ENCODE measurements at places on chromosomes 7 and 10.

DNA sequence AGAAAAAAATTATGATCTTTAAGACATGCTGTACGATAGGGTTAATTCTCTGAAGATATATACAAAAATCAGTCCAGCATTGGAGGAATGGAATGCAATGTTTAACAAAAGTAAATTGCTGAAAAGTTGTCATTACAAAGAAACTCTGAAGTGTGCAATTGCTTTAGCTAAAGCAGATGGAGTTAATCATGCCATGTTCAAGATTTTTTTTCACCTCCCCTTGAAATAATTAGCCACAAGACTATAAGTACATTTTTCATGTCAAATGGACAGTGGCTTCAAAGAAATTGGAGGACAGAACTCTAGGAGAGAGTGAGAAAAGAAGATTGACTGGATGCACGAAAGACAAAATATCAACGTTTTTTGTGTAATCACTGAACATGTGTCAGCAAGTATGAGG, 63.1 kb upstream of the MEOX2 start:
- DNase-seq, result no peak

GRCh38 chr7:94228678-94229077, 166.0 kb upstream of the COL1A2 start:
- DNase-seq, result no peak

DNA sequence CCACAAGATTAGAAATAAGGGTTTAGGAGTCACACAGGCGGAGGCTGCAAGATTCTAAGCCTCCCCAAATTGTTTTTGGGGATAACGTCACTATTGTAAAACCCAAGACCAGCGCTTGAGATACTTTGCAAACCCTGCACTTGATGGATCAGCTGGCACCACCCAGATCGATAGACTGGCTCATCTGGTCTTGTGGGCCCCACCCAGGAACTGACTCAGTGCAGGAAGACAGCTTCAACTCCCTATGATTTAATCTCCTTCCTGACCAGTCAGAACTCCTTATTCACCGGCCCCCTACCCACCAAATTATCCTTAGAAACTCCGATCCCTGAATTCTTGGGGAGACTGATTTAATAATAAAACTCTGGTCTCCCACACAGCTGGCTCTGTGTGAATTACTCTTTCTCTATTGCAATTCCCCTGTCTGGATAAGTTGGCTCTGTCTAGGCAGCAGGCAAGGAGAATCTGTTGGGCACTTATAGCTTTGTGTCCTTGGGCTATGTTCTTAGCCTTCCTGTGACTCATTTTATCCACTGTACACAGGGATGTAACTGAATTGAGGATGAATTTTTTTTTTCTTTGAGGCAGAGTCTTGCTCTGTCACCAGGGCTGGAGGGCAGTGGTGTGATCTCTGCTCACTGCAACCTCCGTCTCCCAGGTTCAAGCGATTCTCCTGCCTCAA, 64.4 kb upstream of the CARD11 start:
- DNase-seq, result no peak

DNA sequence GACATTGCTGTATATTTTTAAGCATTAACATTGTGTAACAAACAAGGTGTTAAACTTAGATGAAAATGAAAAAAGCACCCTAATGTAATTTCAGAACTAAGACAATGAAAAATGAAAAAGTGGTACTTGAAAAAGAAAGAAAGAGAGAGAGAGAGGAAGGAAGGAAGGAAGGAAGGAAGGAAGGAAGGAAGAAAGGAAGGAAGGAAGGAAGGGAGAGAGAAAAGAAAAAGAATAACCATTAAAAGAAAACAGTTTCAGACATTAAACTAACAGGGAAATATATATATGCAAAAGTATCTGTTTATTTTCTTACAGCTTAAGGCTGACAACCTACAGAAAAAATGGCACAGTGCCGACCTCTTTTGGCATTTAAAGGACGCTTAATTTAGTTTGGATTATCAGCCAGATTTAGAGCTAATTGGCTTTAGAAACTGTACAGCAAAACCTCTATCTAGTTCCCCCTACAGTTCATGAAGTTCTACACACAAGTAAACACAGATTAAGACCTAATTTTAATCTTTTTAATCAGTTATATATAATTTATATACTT, 13.8 kb downstream of the MTERF1 start:
- no peak for DNase-seq

DNA sequence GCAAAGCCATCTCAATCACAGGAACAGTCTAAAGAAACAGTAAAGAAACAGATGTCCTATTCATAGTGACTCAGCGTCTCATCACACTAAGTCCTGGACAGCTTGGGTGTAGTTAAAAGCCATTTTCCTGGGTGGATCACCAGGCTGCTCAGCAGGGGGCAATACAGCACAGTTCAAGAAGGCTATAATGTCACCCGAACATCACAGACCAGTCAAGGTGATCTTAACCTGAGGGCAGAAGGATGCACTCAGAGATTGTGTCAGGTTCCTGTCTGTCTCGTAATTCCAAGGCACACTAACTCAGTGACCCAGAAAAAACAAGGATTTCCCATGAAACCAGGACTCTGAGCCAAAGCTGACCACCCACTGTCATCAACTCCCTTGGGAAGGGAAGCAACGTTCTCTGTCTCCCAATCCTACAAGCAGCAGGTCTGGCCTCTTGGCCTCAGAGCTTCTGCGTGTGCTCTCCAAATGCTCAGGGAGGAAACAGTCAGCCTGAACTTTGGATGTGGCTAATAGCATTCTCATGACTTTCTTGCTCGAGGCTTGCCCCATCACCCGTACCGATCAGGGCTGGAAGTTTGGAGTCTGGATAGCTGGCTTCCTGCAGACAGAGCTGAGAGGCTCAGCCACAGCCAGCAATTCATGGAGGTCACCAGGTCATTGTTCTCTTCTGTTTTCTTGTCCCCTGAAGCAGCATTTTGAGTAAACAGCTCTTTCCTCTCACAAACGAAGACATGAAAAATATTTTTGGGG, 90.4 kb upstream of the FAM171A1 start:
- DNase-seq, result no peak

- DNase-seq, result no peak
Measured at GRCh38 chr10:94219829-94220228, 142.9 kb downstream of the NOC3L start.

- no peak for DNase-seq
Measured at GRCh38 chr7:3953133-3953532, 652.1 kb downstream of the SDK1 start.

DNA sequence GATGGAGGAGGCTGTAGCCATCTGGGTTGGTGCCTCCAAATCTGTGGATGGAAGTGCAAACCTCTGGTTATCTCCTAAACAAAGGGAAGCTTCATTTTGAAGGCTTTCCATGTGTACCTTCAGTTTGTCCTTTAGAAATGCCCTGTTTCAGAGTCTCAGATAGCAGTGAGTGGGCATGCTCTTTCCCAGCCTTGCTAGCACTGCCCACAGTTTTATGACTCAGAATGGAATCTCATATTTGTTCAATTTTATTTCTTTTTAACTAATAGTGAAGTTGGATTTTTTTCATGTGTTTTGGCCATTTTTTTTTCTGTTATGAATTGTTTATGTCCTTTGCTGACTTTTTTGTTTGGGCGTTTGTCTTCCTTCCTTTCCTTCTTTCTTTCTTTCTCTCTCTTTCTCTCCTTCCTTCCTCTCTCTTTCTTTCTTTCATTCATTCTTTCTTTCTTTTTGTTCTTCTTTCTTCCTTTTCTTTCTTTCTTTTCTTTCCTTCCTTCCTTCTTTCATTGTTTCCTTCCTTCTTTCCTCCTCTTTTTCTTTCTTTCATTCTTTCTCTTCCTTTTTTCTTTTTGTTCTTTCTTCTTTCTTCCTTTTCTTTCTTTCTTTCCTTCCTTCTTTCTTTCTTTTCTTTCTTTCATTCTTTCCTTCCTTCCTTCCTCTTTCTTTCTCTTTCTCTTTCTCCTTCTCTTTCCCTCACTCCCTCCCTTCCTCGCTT, 25.6 kb downstream of the PRF1 start:
- no peak for DNase-seq

- no peak for DNase-seq
Measured at GRCh38 chr7:66627151-66627681, 1.5 kb upstream of the KCTD7 start.

DNA sequence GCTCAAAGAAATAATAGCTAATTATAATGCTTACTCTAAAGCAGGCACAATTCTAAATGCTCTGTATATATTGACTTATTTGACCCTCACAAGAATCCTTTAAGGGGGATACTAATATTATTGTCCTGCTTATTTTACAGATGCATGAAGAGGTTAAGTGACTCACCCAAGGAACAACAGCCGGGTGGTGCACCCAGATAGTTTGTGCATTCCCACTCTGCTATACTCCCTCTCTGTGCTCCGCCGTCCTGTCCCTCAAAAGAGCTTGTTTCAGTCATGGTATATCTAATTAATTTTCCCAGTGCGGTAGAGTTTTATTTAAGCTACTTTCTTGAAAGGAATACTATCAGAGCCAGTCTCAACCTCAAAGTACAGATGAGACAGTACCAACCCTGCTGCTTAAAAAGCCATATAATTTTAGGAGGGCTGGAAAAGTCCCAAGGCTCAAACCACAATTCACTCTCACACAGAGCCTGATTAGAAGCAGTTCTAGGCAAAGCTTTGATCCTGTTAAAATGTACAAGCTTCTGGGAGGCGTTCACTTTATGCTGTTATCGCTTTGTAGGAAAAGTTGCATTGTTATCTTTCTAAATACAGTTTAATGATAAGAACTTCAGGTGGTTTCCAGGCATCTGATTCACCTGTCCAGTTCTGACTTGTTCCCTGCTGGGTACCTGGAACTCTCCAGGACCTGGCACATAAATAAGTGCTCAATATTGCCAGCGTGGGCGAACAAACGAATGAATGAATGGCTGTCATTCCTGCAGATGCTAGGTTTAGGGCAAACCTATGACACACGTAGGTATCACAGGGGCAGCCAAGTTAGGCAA, 261.5 kb upstream of the KLF14 start:
- DNase-seq, result no peak

- DNase-seq, result no peak
Measured at GRCh38 chr10:84613336-84614021, 285.1 kb downstream of the CCSER2 start.

- no peak for DNase-seq
Measured at GRCh38 chr10:86071758-86072157, 294.8 kb downstream of the GRID1 start.

DNA sequence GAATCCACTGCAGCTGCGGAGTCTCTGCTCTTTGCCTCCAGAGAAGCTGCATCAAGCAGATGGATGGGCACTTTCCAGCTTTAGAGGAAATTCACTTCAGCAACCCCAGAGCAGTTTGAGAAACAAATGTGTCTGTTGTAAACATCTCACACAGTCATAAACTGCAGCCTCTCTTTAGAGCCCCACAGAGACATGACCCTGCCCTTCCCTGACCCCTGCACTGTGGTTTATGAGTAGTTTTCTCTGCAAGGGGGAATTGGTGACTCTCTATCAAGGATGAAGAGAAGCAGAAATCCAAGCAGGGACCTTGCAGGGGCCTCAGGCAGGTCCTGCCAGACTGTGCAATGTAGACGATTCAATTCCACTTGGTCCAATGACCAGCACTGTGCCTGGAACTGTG, 160.2 kb downstream of the SH2D4B start:
- no peak for DNase-seq

- DNase-seq, result no peak
Measured at GRCh38 chr7:87106974-87107612, 45.2 kb upstream of the DMTF1 start.

- no peak for DNase-seq
Measured at GRCh38 chr7:80145780-80146422, 11.3 kb downstream of the GNAI1 start.

GRCh38 chr7:66013938-66014337, 31.9 kb upstream of the GUSB start:
- DNase-seq, result no peak

GRCh38 chr10:91556691-91557566, 75.9 kb downstream of the PPP1R3C start:
- DNase-seq, result no peak

GRCh38 chr10:96344178-96344577, 14.6 kb downstream of the OPALIN start:
- no peak for DNase-seq

DNA sequence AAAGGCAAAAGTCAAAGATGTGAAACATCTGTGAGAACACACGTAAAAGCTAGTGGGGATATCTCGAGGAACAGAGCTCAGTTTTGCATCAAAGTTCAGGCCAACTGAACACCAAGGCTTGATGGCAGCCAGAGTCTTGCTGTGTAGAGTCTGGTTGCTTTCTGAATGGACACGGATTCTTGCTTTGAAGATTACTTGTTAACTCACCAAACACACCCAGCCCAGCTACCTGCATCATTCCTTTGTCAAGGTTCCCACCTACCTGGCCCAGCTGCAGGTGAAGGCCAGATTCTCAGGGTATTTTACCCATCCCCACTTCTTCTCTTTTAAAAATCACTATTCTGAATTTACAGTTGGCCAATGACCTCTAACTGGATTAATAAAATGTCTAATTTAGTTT, 174.4 kb upstream of the PHYHIPL start:
- DNase-seq, result no peak

DNA sequence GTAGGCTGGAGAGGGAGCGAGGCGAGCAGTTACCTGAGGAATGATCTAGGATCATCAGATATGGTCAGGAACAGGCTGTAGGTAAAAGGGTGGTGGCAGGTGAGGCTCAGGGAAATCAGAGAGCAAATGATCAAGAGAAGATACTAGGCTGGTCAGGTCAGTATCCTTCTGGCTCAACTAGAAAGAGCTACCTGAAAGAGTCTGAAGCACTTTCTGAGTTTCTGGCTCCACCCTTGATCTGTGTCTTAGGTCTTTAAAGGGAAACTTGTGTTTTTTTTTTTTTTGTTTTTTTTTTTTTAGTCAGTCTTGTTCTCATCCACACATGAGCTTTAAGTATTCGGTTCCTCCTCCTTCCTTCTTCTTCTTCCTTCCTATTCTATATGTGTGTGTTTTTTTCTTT, 10.5 kb downstream of the ADAM22 start:
- no peak for DNase-seq

- DNase-seq, result no peak
Measured at GRCh38 chr7:91330866-91331265, 66.6 kb downstream of the FZD1 start.

GRCh38 chr10:132396494-132397035, 435 bp upstream of the PWWP2B start:
- DNase-seq, result peak; percentile 39

- no peak for DNase-seq
Measured at GRCh38 chr7:77426052-77426404, 9.9 kb upstream of the GSAP start.

GRCh38 chr7:117612637-117613036, 132.8 kb downstream of the CFTR start:
- DNase-seq, result no peak

DNA sequence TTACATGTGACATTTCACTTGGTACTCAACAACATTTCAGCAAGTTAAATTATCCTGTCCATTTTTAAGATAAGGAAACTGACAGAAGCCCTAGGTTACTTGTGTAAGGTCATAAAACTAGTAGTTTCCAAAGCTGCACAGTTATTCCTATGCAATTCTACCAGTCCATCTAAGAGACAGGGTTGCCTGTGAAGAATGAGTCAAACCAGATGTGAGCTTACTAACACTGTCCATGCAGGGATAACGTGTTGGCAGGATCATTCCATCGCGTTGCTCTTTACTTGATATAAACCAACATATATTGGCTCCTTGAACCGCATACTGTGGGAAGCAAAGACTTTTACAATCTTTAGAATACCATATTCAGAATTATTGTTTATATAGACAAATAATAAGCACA, 280.9 kb upstream of the HGF start:
- DNase-seq, result no peak

- no peak for DNase-seq
Measured at GRCh38 chr10:26430641-26431163, 7.4 kb upstream of the APBB1IP start.

- DNase-seq, result no peak
Measured at GRCh38 chr10:128967980-128968756, 498.9 kb upstream of the MGMT start.

- no peak for DNase-seq
Measured at GRCh38 chr10:29925771-29926692, 133.4 kb downstream of the JCAD start.
